ENCODE measurements at places on chromosomes 2 and 18.
A peak's percentile ranks its signal among the peaks of the same experiment; 100 is the strongest.

DNA sequence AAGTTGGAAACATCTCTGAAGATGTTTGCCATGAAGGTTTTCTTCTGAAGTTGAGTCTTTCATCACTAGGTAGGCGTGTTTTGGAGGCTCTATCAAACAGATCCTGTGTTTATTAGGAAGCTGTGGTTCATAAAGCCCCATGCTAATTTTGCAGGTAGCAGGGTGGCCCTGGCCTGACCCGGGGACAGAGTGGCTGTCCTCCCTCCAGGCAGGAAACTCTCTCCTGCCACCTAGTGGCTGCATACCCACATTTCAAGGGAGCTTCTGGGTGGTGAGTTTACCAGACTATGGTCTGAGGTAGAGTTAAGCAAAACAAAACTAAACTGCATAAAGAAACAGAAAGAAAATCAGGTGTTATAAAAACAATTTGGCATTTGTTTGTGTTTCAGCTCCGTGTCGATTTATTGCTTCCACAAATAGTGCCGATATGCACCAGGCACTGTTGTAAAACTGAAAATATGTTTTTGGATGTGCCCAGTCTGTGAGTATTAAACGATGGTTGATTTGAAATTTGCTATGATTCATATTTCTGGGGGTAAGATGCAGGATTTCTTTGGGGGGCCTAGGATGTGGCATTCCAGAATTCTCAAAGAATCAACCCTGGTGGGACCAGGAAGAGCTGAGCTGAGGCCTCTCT lies 26.0 kb upstream of the IL37 start:
- DNase-seq = peak; percentile 84

GRCh38 chr18:13264091-13265007 lies 45.8 kb downstream of the LDLRAD4 start:
- DNase-seq = peak; percentile 15

DNA sequence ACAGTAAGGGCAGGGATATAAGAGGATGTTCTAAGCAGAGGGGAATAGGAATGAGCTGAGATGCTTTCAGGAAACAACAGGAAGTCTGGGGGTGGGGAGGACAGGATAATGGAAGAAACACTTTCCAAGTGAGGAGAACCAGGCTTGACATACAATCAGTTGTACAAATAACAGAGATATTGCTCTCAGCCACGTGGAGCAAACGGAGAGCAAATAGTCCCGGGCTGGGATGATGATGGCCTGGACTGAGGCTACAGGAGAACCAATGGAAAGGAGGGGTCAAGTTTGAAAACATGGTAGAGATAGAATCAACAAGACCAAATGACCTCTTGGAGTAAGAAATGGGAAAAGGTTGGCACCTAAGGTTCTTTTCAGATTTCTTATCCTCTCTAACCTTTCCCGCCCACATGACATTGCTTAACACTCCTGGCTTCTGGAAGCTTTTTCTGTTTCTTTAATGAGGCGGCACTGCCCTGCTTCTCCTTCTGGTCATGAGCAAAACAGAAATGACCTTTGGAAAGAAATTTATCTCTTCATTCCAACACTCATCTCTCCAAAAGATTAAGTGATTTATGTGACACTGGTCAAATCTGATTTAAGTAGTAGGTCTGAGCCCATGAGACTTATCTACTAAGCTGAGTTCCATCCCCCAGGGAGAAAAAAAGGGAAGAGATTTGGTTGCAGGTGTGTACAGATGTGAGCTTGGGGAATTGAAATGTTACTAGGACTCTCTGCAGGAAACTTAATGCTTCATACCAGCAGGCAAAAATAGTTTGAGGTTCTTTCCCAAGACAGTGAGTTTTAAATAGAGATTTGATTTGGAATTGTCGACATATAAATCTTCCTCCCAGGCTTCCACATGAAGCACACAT lies 442.9 kb upstream of the HNRNPA3 start:
- DNase-seq = no peak

- DNase-seq = no peak
Observed at GRCh38 chr18:48029296-48029986, 99.0 kb upstream of the SMAD2 start.

GRCh38 chr18:41504316-41504715 lies 450.7 kb upstream of the PIK3C3 start:
- no peak for DNase-seq

DNA sequence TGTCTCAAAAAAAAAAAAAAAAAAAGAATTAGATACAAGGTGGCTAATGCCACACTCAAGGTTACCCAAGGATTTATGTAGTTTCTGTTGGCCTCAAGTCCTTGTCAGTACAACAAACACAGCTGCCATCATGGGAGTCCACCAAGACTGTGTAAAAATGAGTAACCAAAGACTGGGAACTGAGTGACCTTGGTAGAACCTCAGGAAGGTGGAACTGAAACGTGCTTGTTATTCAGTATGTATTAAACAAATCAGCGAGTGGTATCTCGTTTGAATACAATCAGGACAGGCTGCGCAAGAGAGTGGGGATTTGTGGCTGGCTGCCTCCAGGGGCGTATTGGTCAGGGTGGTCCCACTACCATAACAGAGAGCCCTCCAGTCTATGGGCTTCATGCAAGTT lies 1.6 kb upstream of the SFTPB start:
- no peak for DNase-seq

GRCh38 chr2:203590496-203590895 lies 55.4 kb upstream of the RAPH1 start:
- no peak for DNase-seq

GRCh38 chr2:226766352-226767055 lies 33.1 kb downstream of the IRS1 start:
- DNase-seq = no peak

DNA sequence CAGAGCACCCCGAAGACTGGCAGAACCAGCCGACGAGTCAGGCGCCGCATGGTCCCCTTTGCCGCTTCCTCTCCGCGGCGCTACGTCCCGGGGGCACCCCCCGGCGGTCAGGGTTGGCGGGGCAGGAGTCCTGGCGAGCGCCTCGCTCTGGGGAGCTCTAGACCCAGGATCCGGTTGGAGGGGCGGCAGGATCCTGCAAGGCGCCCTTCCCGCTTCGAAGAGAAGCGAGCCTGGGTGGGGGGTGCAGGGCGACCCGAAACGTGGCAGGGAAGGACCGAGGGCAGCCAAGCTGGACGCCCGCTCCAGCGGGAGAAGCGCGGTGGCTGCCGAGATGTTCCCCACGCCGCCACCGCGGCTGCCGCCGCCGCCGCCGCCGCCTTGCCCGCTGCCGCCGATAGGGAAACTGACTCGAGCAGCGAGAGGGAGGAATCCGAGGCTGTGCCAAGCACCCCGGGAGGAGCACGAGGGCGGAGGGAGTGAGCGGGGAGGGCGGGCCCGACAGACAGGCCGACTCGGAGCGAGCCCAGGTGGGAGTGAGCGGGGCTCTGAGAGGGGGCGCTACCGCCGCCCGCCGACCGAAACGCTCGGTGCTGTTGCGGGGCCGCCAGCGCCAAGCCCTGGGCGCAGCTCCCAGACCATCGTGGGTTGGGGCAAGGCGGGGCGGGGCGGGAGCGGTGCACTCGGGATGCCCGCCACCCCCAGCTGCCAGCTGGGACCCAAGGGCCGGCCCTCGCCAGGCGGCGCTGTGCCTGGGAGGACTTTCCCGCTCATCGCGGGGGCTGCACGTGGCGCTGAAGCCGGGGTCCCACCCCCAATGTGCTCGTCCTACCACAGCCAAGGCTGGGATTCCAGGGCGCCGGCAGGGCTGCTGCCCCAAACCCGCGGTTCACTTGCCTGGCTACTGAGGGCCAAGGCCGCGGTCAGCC lies at the start of gene GALNT14:
Gene GALNT14 (minus strand): TSS at position 404 of the 926 bp plus-strand sequence. CDS start 354 bp downstream, at position 50.
- peak; percentile 76 for DNase-seq

DNA sequence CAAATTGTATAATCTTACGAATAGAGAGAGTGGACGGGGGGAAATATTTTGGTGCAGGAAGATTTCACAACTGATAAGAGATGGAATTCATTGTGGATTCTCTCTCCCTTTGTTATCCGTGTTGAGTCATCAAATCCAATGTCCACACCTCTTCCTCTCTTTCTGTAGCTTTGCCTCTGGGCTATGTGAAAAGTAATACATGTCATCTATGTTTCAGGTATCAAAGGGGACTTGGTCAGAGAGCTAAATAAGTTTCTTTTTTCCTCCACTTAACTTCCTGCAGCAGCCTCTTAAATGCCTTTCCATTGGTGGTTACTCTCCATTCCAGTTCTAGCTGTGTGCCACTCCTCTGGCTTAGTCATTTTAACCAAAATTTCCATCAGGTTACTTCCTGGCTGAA lies 169.3 kb upstream of the NXPH2 start:
- no peak for DNase-seq

DNA sequence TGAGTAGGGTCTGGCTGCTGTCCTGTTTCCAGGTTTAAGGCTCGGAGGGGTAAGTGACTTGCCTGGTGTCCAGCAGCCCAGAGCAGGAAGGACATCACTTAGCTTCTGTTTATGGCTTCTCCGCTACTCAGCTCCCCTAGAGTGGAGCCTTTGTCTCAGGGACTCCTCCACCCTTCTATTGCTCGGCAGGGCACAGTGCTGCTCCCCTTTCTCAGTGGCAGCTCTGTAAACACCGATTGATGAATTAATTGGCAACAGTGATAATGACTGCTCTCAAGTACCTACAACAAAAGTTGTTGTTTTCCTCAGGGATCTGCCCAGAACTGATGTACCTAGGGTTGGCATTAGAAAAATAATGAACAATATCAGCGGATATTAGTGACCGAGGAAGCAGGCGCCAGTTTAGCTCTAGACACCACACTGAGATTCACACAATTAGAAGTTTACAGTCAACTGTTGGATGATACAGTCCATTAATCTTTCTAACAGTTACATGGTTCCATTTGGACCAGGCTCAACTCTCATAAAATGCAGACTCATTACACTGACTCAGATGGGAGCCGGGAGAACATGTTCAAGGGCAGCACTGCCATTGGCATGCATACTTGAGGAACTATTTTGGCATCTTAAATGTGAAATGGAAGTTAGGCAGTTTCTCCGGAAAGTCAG lies 265.7 kb downstream of the MTX2 start:
- no peak for DNase-seq

DNA sequence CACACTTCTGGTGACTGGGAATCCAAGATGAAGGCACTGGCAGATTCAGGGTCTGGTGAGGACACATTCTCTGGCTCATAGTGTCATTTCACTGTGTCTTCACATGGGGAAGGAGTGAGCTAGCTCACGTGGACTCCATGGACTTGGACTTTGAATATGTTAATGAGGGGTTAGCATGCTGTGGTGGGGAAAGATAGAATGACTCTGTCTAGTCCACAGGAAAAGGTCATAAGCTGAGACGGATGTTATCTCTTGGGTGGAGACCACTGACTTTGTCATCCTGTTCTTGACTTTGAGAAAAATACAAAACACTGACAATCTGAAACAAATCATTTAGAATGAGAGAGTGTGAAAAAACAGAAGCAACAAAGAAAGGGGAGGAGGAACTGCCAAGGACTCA lies 145.9 kb downstream of the PIK3C3 start:
- DNase-seq = no peak

GRCh38 chr2:187545238-187545751 lies 8.9 kb downstream of the TFPI start:
- no peak for DNase-seq

DNA sequence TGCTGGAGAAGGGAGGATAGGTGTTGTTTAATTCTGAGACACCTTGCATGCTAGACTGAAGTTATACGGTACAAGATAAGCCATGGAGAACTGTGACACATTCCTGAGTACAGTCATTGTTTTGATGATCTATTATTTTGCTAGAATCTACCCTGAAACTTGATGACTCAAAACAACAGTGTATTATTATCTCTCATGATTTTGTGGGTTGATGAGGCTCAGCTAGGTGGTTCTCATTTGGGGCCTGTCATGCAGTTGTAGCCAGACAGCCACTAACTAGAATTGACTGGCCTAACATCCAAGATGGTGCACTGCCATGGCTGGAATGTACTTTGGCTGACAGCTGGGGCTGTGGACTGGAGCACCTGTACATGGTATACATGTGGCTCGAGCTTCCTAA lies 5.4 kb upstream of the IL1R1 start:
- peak; percentile 63 for DNase-seq

- DNase-seq = no peak
Observed at GRCh38 chr2:196403471-196403870, 232.1 kb upstream of the STK17B start.

All from activated T-cell treated with anti-CD3 and anti-CD28 coated beads, Interleukin-2, amount 50 U/mL, for 48 hours (primary cell).